ENCODE measurements at places on chromosomes 16 and 17.

- DNase-seq = no peak
These were observed 1.7 kb downstream of the PPM1D start for GRCh38 chr17:60601447-60602384.

DNA sequence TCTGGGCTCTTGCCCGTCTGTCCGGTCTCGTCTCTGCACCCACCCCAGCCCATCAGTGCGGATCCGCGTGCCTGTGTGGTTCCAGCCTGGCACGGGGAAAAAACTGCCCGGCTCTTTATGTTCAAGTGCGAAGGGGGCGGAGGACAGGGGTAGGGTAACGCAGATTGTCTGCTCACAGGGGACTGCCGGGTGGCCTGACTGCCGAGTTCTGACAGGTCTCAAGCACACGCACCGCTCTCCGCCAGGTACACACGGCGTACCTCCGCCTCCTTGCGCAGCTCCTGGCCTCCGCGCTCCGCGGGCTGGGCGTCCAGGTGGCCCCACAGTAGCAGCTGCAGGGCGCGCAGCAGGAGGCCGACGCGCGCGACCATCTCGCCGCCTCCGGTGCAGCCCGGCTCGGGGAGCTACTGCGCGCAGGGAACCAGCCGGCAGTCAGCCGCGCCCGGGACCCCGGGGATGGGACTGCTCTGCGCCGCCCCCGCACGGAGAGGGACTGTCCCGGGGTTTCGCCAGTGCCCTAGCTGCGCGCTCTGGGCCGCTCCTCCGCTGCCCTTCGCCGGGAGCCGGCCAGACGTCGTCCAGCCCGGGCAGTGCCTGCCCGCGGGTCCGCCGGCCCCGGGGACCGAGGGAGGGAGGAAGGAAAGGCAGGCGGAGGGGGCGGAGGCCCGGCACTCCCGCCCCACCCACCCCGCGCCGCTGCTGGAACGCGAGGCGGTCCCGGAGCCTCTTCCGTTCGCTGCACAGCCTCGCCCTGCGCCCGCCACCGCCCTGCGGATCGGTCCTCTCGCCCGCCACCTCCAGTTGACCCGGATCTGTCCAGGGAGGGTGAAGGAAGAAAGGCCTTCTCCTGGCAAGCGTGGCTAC is at the start of gene MMP28:
Gene MMP28 (minus strand): TSS at position 635 of the 864 bp plus-strand sequence. CDS start 264 bp downstream, at position 371.
- DNase-seq = no peak

- DNase-seq = no peak
These were observed 225.4 kb downstream of the SEC14L1 start for GRCh38 chr17:77366206-77366557.

GRCh38 chr17:38585918-38586529 is 19.7 kb downstream of the SRCIN1 start:
- no peak for DNase-seq

DNA sequence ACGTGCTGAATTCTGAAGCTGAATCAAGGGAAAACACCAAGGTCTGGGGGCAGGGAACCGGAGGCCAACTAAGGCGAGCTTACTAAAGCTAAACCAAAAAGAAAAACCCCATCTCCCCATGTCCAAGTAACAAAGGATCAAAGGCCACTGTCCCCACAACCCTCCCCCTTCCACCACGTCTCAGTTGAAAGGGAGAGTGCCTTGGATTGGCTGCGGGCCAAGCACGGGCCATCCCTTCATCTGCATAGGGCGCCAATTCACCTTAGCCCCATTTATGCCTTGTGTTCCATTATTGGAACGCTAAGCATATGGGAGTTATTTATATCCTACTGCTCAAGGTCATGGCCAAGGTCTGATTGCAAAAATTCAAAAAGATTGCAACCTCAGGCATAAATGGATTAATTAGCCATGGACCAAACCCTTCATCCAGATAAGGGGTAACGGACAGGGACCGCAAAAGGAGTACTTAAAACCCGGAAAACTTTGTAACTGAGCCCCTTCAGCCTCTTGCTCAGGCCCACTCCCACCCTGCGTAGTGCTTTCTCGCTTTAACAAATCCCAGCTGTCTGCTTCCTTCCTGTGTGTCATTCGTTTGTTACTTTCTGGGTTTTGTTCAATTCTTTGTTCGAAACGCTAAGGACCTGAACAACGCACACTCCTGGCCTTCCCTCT is 740 bp upstream of the ATP6V0D1 start:
- peak; percentile 41 for DNase-seq

- no peak for DNase-seq
These were observed 87.3 kb upstream of the IRX5 start for GRCh38 chr16:54843424-54843750.

DNA sequence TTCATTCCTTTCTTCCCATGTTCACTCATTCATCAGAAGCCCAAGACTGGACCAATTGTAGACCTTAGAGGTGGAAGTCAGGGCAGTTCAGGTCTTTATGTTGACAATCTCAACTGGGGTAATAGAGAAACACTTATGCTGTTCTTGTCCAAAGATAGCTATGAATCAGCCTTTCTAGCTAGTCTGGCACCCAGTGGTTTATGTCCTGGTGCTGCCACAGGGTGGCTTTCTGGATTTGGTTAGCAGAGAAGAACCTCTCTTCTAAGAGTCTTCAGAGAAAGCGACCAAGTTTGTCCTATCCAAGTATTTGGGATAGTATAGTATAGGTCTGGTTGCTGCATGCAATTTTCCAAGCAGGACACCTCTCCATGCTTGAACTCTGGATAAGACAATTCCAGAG is 83.3 kb downstream of the NOG start:
- DNase-seq = no peak

DNA sequence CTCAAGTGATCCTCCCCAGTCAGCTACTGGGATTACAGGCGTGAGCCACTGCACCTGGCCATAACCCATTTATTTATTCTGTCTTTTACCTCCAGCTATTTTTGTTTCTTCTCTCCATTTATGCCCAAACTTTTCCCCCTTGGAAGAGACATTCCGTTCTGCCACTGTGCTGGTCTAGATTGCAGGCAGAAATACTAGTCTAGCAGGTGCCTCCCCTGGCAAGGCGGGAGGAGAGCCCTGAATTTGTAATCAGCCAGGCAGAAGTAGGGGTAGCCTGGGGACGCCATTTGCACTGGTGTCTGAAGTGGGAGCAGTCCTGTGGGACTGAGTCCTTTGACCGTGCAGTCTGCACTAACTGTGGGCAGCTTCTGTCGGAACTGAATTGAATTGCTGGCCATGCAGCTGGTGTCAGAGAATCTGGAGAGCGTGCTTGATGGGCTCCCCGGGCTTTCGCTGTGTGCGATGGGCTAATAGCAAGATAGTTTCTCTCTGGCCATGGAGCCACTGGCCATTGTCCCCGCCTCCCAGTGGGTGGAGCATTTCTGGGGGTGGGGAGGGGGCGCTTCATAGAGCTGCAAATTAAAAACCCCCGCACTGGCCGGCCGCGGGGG is 31.5 kb upstream of the LITAF start:
- no peak for DNase-seq

Data from CD4-positive, alpha-beta T cell treated with Interleukin-15 for 1 hour (primary cell).